ENCODE measurements at places on chromosomes 7 and 10.

DNA sequence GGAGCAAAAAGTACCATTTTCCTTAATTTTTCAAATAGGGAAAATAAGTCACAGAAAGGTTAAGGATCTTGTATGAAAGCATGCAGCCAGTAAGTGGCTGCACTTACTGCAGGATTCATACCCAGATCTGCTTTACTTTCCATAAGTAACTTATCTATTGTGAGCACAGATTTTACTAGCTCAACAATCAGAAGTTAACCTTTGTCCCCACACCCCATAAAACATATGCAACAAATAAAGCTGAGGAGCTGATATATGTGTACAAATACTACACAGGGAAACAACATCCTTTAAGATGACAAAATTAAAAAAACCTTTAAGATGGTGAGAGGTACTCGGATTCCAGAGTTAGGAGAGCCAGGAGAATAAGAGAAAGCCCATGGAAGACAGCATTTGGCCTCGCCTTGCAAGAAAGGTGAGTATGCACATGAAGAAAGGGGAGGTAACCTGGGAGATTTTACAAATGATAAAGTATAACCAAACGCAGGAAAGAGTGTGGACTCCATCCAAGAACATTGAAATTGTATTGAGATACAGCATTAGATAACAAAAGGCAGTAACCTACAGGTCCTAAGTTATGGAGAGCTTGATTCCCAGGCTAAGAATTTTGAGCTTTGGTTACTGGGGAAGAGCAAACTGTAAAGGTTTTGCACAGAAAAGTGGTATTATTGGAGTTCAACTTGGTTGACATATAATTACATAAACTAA lies 87.1 kb downstream of the ITGB8 start:
- DNase-seq: no peak

GRCh38 chr10:33746836-33747268 lies 412.4 kb upstream of the NRP1 start:
- DNase-seq: peak; percentile 85

DNA sequence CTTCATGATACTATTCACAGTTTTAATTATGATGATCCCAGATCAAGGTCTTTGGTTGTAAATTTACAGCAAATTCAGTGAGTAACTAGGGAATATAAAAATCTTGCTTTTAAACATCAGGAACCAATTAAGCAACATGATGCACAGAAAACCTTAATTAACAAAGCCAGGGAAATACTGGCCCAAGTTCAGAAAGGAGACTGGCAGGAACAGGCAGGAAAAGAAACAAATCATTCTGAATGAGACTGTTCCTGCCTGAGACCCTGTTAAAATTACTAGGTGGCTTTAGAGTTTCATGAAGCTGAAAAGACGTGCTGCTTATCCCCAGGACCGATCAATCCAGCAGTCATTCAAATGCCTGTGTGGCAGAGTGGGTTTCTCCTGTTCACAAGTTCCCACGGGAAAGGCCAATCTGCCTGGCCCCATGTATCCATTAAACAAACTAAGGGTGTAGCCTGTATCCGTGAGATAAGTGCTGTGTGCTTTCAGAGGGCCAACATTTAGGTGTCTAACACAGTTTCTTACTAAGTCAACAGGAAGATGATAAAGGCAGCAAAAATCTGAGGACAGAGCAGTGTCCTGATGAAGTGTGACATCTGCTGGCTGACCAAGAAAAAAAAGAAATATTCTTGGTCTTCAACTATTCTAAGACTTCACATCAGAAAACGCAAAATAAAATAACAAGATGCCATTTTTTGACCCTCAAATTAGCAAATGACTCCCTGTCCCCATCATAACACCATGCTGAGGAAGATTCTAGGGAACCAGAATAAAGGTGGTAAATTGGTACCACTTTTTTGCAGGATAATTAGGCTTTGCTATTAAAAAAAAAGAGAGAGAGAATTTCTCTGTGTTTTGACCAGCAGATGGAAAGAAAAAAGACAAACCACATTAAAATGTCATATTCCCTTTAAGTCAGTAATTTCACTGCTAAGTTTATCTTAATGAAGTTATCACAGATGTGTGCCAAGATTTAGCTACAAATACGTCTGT lies 34.2 kb downstream of the PUS7 start:
- DNase-seq: peak; percentile 89

DNA sequence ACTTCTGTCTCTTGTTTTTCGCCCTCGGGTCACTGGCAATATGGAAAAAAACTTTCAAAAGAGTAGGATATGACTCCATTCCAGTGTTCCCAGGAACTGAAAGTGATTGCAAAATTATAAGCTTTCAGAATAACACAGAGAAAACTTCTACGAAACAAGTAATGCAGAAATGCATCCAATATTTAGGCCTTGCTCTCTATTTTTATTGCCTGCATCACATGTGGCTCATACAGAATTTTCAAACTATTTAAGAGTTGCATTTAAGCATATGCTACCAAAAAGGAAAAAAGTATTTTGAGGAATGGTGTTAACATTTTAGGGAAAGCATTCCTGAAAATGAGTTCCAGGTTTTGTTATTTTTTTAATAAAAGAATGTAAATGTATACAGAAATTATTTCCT lies 228.0 kb downstream of the CACNB2 start:
- no peak for DNase-seq

DNA sequence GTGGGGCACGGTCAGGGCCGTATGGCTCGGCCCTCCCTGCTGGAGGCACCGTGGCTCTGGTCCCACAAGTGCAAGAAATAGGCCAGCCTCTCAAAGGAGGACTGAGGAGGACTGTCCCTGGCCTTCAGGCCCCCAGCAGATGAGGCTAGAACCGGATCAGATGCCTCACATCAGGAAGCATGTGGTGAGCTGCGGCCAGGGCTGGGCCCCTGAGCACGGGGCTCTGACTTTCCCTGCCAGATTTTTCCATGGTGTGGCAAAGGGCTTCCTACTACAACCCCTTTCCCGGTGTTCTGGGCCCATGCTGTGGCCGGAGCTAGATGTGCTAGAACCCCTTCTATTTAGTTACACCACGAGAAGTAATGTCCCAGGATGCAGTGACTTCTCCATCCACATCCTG lies 100.4 kb downstream of the TCERG1L start:
- no peak for DNase-seq

GRCh38 chr10:1402016-1402770 lies 335.1 kb downstream of the ADARB2 start:
- no peak for DNase-seq

GRCh38 chr7:96836456-96836855 lies 126.8 kb upstream of the SEM1 start:
- no peak for DNase-seq

DNA sequence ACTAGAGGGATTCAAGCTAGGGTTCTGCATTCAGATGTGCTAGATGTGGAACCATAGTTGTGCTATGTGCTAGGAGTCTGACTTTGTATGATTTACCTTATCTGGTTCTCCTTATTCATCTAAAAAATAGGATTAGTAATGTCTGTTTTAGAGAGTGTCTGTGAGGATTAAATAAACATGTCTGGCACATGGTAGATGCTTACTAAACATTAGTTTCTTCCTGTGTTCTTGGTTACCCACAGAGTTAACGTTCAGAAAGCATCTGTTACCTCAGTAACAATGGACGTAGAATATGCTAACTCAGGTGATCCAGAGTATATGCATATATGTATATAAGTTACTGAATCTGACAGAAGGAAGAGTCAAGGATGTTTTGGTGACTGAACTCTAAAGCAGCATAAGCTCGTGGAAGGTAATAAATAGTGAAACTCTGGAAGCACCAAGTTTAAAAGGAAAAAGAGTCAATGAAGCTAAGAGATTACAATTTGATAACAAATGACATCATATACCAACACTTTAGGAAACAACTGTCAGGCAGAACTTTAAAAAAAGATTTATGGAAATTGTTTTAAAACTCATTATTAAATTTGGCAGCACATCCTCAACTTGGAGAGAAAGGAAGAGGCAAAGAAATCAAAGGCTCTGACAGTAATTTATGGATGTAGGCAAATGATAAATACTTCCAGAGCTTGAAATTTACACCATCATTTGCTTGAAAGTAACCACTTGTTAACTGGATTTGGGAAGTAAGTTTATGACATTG lies 127.0 kb downstream of the CCNY start:
- DNase-seq: no peak

DNA sequence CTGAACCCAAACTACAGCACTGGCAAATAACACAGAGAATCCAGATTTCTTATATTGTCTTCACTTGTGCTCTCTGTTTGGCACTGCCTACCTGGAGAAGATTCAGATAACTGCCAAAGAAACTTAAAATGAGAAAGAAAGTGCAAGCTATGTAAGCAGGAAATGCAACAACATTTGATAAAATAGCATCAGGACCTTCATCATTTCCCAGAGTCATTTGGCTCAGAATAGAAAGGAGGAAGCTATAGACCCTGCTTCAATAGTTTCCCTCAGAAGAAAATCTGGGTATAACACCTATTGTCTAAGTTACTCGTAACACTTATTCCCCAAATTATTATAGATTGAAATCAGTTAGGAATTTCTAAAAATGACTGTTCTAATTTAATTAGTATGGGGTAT lies 56.2 kb downstream of the CC2D2B start:
- DNase-seq: no peak

DNA sequence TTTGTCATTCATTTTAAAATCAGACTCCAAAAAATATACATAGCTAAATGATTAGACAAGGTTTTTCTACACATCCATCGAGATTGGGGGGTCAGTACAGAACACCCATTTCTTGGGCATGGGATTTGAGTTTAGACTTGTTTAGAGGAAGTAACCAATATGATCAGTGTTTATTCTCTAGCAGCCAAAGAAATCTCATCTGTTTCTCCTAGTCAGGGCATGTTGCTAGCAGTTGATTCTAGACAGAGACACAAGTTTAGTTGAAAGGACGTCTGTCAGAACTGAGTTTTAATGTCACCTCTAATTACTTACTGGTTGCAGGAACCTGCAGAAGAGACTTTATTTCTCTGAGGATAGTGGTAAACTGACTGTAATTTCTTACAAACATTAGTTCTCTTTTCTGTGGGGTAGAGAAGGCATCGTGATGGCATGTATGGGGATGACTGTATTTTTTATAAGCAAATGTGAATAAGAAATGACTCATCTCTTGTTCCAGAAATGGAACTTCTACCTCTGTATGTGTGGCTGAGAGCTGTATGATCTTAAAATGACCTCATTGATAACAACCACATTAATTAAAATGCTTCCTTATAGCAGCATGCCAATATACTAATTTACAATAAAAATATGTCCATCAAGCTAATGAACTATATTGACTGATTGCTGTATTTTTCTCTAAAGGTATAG lies 30.6 kb upstream of the RHOBTB1 start:
- no peak for DNase-seq

DNA sequence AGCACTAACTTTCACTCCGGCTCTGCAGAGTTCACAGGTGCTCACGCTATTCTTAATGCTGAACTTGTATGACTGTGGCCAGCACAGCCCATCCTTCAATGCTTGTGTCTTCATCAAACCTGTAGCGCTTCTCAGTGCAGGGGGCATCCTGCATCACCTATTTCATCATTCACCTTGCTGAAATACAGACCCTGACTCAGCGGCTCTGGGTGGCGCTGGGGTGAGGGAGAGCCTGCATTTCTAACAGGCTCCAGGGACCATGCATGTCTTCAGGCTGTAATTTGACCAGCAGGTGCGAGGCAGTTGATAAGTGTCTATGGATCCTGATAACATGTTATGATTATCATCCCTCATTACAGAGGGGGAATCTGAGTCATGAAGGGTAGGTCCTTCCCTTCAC lies 89.3 kb downstream of the VOPP1 start:
- DNase-seq: no peak

DNA sequence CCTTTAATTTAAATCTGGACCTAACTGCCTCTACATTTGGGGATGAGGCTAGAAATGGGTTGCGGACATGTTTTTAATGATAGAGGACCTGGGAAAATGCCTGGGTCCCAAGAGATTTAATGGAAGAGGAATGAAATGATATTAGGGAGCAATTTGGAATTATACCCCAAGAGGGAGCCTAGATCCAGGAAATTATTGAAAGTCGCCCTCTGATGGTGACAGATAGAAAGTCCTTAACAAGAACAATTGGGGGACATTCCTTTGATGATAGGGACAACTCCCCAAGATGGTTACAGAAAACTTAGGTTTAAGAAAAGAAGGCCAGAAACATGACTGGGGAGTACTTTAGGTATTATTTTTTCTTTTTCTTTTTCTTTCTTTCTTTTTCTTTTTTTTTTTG lies 9.5 kb upstream of the TSGA13 start:
- DNase-seq: peak; percentile 39

GRCh38 chr7:156892081-156892800 lies 742 bp downstream of the LMBR1 start:
- no peak for DNase-seq

DNA sequence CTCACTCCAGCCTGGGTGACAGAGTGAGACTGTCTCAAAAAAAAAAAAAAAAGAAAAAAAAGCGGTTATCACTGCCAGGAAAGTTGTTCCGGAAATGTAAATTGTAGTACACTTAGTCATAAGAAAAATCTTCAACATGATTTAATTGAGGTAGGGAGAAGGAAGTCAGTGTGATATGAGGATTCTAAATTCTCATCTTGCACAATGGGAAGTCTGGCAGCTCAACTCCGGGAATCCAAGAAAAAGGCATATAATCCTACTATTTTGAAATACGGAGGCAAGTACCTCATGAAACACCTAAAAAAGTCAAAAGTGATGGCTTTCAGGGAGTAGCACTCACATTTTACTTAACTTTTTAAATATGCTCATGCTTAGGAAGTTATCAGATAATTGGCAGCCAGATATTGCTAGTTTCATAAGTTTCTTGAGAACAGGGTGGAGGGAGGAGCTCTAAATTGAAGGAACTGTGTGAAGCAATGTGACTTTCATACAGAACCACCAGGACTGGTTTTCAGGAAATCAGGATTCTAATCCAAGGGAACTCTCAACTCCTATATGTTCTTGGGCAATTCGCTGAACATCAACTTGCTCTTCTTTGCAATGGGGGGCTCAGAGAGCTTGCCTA lies 2.7 kb upstream of the C7orf25 start:
- peak; percentile 78 for DNase-seq

DNA sequence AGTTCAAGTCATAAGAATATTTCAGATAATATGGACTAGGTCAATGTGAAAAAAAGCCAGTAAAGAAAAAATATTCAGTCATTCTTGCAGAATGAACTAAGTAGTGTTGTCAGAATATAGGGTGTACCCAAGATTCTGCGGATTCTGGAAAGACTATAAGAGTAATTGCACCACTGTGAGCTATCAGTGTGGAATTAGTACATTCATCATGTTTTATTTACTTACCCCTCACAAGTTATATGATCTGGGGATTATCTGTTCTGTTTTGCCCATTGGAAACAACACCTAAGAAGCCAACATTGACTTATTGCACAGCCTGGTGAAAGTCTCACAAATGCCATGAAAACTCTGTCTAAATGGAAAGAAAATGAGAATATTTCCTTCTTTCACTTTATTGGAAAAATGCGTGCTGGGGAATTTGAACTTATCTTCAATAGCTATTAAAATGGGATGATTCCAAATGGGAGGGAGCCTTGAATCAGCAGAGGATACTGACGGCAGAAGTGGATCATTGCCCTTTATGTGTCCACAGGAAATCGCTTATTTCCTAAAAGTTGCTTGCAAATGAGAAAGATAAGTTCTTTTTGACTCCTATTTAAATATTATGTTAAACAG lies 563.3 kb upstream of the POM121L12 start:
- no peak for DNase-seq
